ENCODE measurements at places on chromosomes 12 and 14.

DNA sequence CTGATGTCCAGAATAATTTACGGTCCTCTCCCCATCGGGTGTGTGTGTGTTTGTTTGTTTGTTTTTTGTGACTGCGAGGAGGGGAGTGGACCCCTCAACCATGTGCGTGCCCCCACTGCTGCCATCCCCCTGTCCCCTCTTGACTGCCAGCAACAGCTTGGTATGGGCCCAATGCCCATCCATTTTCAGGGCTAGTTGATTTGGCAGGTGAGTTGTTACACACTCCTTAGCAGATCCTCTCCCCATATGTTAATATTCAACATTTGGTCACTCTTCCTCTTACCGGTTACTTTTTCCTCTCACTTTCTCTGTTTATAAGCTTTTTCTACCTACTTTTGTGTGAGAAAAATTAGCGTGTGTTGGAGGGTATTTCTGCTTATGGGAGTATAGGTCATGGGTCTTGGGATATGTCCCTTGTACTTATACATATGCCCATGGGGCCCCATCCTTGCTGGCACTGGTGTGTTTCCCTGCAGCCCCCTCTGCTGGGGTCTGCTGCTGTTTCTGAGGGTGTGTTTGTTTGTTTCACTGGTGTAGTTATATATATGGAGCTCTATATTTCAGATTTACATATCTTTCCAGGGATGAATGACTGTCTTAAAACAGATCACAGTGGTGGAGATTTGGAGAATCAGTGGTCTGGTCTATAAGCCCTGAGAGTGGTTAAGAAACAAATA lies 33.8 kb downstream of the ZFHX2 start:
- no peak for DNase-seq

- no peak for DNase-seq
These were observed 30.4 kb upstream of the PLEK2 start for GRCh38 chr14:67442139-67442906.

DNA sequence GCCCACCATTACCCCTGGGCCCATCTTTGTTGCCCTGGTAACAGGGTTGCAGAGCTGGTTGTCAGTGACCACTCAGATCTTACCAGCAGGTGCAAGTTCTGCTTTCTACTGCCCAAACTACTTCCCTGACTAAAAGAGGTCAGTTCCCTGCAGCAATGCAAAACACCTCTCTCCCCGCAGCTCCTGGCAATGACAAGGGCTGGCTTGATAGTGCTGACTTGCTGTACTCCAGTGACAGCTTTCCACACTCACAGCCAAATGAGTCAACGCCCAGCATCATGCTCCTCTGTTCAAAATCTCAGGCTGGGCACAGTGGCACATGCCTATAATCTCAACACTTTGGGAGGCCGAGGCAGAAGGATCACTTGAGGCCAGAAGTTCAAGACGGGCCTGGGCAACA lies 90.6 kb downstream of the CIT start:
- DNase-seq, result no peak

DNA sequence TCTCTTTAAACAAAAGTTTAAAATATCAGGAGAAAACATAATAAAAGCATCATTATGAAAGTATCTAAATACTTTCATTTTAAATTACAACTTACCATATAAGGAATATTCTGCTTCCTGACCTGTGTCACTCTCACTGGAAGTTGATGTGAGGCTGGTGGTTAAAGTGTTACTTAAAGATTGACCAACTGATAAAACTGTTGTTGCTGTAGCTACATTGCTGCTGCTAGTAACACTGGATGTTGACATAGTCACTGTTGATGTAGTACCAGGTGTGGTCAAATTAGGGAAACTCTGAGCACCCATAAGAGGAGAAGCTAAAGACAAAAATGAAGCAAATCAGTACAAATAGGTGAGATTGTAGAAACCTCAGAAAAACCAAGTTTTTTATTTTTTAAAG lies 79.9 kb downstream of the HECTD1 start:
- DNase-seq, result no peak

DNA sequence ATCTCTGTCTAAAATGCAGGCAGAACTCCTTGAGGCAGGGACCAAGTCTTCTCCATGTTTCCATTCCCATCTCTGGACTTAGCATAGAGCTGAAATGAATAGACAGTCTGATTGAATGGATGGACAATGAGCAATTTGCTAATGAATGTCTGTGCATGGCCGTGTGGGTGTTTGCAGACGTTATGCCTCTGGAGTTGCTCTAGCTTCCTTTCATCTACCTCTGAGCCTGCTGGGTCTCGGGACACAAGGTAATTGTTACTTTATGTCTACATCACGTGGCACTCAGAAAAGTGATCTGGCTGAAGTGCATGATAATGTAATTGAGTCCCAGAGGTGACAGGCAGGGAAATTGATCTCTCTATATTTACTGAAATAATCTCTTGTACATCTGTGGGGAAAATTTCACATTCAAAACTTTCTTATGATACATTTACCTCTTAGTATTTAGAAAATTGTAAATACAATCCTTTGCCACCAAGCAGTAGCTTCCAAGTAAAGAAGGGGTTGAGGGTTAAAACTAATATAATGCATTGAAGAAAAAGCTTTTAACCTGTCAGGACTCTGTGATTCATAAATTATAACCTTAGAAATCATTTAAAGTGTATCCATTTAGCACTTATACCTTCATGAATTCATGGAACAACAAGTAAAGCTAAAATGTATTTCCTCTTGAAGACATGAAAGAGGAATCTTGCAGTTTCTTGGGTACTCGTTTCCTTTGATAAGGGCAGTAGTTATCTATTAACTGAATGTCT lies 424.1 kb downstream of the APAF1 start:
- no peak for DNase-seq

GRCh38 chr14:27672047-27672446 lies 1074.2 kb upstream of the NOVA1 start:
- peak; percentile 32 for DNase-seq

- DNase-seq, result no peak
These were observed 2.1 kb downstream of the ATP2B1 start for GRCh38 chr12:89706551-89706950.

- peak; percentile 83 for DNase-seq
These were observed 785 bp upstream of the ACTN1 start for GRCh38 chr14:68979722-68980451.

DNA sequence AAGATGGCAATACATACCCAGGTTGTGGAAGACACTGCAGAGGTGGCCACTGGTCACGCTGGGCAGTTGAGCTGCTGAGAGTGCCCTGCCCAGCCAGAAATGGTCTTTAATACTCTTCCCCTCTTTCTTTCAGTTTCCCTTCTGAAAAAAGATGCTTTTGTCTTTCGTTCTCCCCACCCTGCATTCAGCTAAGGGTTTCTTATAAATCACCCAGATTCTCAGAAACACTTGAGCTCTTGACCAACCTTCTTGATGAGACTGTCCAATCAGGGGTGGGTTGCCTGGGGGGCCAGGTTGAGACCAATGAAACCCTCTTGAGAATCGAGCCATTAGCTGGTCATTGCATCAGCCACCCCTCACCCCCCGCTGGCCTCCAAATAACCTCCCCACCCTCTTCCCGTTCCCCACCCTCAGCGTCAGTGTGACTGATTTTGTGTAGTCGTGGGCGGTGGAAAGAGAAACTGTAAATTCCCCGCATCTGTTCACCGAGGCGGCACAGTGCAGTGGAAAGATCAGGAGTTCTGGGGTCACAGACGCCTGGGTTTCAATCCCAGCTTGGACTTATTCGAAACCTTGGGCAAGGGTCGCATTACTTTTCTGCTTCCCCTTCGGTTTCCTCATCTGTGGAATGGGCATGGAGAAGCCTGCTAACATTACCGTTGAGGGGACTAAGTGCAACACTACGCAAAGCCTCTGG lies 52.3 kb downstream of the SLC25A47 start:
- no peak for DNase-seq

GRCh38 chr12:117580718-117581062 lies 219.3 kb upstream of the NOS1 start:
- DNase-seq, result peak; percentile 32

DNA sequence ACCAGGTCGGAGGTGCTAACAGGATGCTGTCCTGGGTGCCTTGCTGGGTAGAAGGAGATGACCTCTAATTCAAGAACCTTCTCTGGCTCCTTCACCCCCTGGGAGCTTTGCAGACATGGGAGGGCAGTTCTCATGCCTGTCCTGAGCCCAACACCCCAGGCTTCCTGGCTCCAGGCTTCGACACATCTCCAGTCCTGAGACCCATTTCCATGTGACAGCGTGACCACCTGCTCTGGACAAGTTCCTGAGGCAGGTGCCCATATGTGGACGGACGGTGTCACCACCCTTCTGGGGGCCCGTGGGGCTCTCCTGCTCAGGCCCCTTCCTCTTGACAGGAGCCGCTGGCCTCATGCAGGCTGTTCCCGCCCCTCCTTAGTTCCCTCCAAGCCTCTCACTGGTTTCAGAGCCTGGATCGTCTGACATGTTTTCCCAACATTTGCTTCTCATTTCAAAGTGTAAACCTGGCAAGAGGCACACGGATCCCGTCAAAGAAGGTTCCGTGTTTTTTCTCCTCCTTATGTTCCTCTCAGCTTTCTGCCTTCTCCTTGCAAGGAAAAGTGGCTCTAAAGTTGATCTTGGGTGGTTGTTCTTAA lies 291.9 kb upstream of the RTL1 start:
- DNase-seq, result no peak

- DNase-seq, result no peak
These were observed 329.8 kb downstream of the CACNA1C start for GRCh38 chr12:2382370-2383155.

- DNase-seq, result no peak
These were observed 227.7 kb downstream of the SLC16A7 start for GRCh38 chr12:59823567-59823966.

DNA sequence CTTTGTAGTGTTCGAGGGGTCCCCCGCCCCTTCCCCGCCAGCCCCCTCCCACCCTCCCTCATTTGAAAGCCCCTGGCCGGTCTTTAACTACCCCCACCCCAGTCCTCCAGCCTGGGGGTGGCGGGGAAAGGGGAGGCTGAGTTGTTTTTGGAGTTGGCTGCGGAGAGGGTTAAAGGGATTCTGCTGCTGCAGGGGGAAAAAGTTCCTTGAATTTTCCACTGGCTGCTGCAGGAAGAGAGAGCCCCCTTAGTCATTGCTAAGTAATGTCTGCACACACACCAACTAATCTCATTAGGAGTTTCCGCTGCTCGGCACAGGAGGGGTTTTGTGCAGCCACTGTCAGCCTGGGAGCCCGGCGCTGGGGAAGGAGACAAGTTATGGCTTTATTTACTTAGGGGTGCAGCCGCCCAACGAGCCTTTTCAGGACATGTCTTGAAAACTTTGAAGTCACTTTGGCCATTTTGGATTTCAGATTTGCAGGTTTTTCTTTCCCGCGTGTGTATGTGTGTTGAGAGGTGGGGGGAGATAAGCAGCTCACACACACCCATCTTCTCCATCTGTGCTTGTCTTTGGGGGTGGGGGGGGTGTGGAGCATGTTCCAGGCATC lies 1.8 kb downstream of the ELK3 start:
- peak; percentile 36 for DNase-seq

DNA sequence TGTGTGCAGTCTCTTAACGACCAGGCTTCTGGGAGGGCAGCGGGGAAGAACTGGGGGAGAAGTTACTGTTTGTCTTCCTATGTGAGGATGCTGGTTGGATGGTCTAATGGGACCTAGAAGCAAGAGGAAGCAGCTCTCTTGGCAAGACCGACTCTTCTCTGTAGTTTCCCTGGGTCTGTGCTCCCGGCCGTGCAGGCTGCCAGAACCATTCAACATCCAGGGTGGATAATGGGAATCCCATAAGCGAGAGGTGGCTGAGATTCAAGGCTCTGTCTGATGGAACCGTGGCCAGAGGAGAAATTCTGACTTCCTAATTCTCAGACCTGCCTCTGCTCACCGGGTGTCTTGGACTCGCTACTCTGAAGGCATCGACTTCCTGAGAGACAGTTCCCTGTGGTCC lies 561.0 kb upstream of the TBX3 start:
- DNase-seq, result no peak

GRCh38 chr12:46493150-46493833 lies 120.7 kb upstream of the SLC38A2 start:
- DNase-seq, result no peak

DNA sequence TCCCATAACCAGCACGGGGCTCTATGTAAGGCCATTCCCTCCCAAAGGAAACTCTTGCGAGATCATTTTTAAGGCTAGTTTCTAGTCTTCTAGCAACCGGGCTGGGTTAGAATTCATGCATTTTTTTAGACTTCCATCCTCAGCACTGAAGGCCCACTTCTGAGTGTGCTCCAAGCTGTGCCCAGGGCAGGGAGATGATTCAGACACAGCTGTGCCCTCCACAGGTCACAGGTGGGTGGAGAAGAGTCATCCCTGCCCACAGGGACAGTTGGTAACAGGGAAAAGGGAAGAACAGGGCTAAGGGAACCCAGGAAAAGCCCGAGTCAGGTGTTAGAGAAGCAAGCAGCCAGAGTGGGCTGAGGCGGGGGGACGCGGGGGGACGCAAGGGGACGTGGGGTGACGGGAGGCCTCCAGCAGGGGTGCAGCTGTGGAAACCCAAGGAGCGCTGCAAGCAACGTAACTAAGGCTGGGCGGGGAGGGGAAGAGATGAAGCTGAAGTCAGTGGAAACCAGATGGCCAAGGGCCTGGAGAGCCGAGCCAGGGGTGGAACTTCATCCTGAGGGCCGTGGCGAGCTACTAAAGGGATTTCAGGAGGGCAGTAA lies 27.2 kb upstream of the PPP2R5C start:
- DNase-seq, result no peak

DNA sequence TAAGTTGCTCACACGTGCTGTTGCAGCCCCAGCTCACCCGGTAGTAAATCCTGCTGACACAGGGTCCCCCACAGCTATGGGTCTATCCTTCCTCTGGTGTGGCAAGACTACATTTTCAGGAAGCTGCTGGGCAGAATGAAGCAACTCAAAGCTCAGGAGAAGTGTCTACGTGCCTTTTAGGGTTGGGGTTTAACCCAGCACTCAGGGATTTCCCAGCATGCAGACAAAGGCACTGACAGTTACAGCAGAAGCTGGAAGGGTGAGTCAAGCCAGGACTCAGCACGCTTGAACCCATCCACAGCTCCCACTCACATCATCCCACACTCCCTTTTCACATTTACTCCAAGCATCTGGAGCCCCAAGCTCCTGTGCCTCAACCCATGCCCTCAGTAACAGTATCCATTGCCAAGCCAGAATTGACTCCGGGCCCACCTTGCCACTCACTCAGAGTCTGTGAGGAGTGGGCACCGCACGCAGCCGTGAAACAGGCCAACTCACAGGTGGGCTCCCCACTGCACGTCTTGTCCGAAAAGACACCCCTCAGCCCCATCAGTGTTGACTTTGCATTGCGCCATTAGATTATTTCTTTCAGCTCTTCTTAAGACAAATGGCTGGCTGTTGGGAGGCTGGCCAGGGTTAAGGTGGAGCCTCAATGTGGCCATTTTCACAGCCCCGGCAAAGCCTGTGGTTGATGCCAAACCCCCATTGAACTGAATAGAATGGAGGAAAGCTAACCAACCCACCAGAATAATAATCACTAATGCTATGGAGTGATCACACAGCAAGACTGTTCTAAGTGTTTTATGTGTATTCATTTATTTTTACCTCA lies 59.6 kb downstream of the ZFP36L1 start:
- no peak for DNase-seq

DNA sequence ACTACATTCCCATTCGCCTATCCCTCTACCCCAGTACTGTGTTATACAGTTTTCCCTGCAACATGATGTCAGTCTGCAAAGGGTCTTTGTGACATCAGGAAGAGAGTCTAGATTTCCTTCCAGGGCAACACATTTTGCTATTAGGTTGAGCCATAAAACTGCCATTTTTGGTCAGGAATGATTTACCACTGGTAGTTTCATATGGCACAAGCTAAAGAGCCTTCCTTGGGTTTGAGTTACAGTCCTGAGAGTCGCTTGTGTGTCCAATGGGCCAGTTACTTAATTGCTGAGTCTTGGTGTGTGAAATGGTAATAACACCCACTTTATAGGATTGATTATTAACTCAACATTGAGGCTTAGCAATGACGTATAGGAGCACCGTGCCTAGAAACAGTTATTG lies 22.6 kb upstream of the AMIGO2 start:
- DNase-seq, result no peak

All from urothelium cell line (cell line).